ENCODE measurements at places on chromosomes 7 and 10.

- no peak for DNase-seq
Observed at GRCh38 chr10:4334015-4334414, 492.0 kb upstream of the AKR1E2 start.

DNA sequence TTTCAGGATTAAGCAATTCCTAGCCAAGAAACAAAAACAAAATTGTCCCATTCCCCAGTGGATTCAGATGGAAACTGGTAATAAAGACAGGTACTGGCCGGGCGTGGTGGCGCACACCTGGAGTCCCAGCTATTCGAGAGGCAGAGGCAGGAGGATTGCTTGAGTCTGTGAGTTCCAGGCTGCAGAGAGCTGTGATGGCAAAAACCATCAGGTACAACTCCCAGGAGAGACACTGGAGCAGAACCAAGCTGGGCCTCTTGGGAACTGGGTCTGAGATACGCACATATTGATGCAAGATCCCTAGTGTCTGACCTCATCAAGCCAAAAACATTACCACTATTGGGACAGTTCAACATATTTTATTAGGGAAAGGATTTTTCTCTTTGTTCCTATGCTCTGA, 84.0 kb upstream of the ANLN start:
- DNase-seq: no peak

GRCh38 chr10:118775478-118775877, 20.7 kb upstream of the CACUL1 start:
- DNase-seq: no peak

DNA sequence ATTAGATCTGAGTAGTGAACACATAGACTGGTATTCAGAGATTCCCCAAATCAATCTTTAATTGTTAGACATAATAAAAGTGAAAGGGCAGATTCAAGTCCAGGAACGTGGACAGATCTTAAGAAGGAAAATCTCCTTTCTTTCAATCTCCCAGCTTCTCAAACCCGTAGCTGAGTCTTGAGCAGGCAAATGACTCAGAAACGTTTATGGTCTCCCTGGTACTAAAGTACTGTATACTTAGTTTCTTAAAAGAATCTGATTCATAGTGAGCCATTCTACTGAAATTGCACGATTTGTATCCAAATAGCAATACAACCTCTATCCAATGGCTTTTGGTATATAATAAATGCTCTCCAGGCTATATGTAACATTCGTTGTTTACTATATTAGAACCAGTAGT, 140.4 kb upstream of the RHEB start:
- DNase-seq: no peak

GRCh38 chr10:70858759-70859158, 29.6 kb downstream of the PCBD1 start:
- DNase-seq: no peak

DNA sequence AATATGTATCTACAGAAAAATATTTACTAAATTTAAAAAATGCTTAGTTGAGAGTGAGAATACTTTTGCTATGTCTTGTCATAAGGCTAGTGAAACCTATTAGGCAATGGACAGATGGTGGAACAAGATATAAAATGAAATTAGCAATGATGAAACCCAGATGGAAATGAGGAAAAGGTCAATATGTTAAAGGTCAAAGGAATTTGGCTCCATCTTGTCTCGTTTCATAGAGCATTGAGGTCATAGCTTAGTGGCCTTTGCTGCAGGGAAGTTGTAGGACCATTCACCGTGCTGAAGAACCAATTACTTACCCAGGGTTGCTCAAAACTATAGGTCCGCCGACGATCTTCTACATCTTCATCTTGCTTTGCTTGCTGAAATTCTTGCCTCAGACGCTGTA, 683.9 kb downstream of the PARD3 start:
- DNase-seq: no peak

DNA sequence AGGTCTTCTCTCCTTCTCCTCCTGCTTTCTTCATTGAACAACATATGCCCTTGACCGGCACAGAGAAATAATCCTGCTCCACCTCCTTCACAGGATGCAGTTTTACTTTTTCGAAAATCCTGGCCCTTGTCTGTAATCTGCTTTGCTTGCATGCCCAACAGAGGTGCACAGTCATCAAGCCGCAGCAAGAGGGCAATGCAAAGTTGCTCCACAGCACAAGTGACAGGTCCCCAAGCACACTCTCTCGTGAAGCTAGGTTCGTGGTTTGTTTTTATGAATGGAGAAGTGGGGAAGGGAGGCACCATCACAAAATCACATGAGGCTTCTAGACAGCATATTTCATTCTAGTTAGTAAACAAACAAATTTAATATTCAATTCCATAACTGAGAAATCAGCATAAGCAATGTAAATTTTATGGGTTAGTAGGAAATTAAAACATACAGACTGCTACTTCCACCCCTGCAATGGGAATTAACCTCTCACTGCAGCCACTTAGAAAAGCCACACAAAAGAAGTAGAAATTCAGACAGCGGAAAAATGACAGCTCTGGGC, 178.8 kb downstream of the TPK1 start:
- no peak for DNase-seq

All from stimulated activated naive CD8-positive, alpha-beta T cell treated with anti-CD3 and anti-CD28 coated beads, Interleukin-15, Interleukin-2, amounts not matched to agents 100 U/mL and 50 U/mL, for 24 hours (primary cell).